ENCODE measurements at places on chromosomes 5 and 9.
A peak's percentile ranks its signal among the peaks of the same experiment; 100 is the strongest.

- no peak for DNase-seq
Measured at GRCh38 chr5:41815261-41815660, 55.0 kb downstream of the OXCT1 start.

DNA sequence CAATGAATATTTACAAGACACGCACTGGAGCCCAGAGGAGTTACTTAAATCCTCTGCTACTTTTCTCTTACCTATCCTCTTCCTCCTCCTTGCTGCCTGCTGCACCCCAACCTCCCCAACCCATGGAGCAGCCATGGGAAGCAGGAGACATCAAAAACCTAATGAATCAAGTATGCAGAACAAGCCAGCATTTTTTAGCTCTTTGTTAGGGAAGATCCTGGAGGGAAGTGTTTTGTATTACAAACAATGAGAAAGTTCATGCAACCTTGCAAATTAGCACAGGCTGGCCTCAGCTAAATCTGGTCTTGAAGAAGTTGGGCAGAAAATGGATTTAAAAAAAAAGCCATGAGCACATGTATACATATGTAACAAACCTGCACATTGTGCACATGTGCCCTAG, 498.8 kb downstream of the KIF4B start:
- no peak for DNase-seq

DNA sequence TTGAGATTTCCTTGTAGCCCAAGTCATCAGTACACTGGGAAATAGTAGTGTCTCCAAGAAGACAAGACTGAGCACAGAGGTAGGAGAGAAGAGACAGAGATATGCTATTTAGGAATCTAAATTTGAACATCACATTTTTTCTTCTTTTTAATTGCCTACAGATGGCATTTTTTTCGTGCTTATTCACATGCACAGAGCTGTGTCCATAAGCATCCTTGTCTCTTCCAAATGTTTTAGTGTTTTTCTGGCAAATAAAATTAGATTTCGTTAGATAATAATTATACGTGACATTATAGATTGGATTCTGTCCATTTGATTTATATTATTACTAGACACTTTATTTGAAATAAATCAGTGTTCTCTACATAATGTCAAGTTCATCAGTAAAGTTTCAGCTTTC, 80.9 kb downstream of the PRR16 start:
- no peak for DNase-seq

DNA sequence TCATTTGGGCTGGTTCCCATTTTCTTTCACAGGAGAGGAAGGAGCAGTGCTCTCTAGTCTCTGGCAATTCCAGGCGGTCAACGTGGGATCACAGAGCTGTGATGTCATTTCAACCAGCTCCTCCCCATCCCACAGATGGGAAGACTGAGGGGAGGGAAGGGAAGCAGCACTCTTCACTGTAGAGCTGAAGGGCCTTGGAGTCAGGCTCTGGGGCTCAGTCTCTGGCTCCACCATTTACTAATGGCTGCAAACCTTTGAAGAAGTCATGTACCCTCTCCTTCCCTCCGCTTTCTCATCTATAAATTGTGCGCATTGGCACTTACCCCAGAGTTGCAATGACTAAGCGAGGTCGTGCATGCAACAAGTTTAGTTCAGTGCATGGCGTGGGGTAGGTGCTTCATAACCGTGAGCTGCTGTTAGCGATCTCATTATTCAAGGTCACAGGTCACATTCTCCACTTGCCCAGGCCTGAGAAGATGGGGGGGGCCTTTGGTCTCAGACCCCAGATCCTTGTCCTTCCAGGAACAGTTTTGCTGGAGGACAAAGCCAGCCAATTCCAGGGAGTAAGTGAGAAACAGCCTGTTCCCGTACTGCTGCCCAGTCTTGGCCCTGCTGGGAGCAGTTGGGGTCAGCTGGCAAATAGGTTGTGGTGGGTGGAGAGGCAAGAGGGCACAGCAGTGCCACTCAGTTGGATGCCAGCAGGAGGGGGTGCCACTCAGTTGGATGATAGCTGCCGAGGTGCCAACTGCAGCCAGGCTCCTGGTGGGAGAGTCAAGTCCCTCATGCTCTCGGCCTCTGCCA, 136.7 kb downstream of the RGS3 start:
- DNase-seq = no peak

DNA sequence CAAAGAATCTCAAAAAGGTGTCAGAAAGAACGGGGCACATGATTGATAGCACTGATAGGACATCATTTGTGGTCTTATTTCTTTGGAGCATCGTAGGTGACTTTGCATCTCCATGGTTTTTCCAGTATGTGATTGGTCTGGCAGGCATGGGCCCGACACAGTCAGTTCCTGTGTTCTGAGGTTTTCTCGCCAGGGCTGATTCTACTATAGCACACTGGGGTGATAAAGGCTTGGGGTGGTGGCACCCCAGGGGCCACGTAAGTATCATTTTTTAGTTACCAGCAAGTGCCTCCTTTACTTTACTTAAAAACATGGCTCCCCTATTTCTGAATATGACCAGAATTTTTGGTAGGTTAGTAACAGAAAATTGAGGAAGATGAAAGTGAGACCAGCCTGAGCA, 202.7 kb downstream of the RFK start:
- no peak for DNase-seq

- no peak for DNase-seq
Measured at GRCh38 chr9:37679649-37680402, 29.1 kb downstream of the FRMPD1 start.

DNA sequence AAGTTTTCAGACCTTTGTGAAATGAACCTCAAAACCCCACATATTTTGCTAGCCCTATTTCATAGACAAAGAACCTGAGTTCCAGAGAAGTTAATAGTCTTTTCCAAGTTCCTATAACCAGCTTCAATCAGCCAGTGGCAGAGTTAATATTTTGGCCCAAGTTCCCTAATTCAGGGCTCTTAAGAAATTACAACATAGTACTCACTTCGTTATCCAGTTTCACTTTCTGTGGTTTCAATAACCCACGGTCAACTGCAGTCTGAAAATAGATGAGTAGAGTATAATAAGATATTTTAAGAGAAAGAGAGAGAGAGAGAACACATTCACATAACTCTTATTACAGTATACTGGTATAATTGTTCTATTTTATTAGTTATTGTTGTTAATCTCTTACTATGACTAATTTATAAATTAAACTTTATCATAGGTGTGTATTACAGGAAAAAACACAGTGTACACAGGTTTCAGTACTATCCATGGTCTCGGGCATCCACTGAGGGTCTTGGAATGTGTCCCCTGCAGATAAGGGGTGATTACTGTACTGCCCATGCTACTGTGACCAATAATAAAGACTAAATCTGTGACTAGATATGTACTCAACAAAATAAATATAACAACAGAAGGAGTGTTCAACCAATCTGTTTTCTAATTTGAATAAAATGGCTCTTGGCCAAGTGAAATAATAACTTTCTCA, 9.3 kb upstream of the MYOT start:
- no peak for DNase-seq

DNA sequence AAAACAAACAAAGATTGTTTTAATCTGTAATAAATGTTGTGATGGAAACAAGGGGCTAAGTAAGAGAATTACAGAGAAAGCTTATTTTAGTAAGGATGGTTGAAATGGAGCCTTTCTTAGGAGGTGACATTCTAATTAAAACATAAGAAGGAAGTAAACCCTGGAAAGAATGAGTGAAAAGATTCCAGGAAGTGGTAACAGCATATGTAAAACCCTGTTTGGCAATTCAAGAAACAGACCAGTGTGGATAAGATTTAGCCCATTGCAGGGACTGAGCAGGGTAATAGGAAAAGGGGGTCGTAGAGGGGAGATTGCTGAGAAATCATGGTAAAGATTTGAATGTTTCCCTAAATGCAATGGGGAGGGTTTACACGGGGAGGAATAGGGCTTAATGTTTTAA, 21.6 kb upstream of the PIP5K1B start:
- DNase-seq = no peak

- no peak for DNase-seq
Measured at GRCh38 chr9:2087500-2088313, 72.6 kb downstream of the SMARCA2 start.

DNA sequence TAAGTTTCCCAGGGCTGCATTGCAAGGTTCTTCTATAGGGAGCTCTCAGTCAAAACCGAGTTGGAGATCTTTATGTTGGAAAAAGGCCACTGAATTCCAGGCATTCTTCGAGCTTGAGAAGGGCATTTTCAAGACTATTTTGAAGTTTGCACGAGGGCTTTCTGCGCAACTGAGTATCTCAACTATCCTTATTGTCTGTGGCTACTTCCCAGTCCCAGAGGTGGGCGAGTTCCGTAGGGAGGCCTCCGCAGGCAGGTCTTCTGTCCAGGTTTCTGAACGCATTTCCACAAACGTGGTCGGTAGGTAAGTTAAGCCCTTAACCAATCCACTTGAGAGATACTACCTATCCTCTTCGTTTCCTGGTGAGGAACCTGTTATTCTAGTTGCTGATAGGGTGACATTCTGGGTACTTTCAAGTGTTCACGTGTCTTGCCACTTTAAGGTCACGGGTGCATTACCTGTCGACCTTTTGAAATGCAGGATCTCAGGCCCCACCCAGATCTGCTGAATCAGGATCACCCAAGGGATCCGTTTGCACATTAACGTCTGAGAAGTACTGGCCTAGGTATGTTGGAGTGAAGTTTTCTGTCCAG, 51.4 kb upstream of the TJP2 start:
- DNase-seq = no peak

DNA sequence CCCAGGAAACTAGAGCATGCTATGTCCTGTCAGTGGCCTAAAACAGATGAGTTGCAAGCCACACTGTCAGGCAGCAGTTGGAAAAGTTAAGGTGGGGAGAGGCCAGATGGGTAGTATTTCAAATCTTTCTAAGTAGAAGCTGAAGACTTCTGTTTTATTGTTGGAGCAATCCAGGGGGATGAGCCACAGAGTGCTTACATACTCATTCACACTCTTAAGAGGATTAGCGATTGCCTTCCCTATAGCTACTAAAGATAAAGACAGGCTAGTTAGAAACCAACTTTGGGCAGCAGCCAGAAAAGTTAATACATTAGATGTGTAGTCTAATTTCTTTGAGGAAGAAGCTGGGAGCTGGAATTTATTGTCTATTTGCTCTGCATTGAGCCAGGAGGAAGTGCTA, 61.7 kb upstream of the ELAVL2 start:
- no peak for DNase-seq

DNA sequence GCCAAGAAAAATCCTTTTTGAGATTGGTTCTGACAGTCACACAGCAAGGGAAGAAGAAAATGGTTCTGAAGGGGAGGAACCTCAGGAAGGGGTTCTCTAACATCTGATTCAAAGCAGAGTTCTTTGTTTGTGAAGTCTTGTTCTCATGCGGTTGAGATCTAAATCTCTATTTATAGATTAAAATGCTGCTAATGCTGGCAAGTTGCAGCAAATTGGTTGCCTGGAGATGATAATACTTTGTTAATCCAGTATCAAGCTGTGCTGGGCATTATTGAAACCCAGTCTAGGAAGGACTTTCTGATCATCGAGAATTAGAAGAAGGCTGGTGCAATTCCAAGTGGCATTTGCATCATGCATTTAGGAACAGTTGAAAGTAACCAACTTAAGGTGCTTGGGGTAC, 34.0 kb upstream of the SLC28A3 start:
- no peak for DNase-seq

DNA sequence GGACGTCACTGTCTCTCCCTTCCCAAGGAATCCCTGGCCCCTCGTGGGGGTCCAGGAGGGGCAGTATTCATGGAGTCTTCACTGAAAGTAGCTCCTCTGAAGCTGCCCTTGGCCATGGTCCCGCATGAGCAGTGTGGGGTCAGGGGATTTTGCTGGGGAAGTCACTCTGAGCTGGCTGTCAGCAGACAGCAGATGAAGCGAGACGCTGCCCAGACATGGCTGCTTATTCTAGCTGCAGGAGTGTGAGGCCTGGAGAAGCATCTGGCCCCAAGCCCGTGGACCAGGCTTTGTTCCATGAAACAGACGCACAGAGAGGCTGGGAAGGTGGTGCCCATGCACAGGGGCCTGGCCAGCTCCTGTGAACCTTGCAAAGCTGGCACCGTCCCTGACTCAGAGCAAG, 21.5 kb upstream of the ASS1 start:
- DNase-seq = peak; percentile 67

GRCh38 chr9:79213417-79214125, 358.2 kb upstream of the TLE4 start:
- DNase-seq = no peak

DNA sequence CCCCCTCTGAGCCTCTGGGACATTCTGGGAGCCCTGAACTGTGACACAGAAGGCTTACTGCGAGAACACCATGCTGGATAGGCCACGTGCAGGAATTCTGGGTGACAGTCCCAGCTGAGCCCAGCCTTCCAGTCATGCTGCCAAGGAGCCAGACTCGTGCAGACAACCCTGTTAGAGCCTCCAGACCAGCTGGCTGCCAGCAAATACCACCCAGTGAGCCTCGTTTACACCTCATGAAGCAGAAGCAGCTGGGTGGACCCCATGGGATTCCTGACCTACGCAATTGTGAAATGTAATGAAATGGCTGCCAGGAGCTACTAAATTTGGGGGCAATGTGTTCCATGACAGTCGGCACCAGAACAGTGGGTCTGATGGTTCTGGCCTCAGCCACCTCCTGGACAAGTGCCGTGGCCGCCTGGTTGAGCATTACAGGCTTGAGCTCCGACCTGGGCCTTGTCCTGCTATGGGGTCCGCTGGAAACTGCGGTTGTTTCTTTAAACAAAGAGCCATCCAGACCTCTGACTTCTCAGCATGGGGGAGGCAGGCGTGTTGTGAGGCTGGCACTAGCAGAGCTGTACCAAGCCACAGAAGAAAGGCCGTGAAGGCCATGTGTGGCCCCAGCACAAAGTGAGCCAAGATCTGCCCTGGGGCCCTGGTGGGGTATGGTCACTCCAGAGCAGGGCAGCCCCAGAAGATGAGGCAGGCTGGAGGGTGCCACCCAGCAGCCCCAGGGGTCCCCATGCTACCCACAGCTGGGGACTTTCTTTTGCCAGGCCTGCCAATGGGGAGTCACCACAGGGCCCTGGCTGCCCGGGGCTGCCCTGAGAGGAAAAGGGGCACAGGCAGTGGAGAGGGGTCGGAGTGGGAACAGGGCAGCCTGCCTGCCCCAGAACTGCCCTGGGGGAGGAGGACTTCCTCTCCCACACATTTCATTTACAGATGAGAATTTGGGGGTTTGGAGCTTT, 19.3 kb upstream of the RXRA start:
- DNase-seq = no peak

GRCh38 chr5:171770153-171770552, 15.5 kb upstream of the SMIM23 start:
- no peak for DNase-seq

- DNase-seq = no peak
Measured at GRCh38 chr9:19598722-19599121, 189.9 kb downstream of the ACER2 start.

DNA sequence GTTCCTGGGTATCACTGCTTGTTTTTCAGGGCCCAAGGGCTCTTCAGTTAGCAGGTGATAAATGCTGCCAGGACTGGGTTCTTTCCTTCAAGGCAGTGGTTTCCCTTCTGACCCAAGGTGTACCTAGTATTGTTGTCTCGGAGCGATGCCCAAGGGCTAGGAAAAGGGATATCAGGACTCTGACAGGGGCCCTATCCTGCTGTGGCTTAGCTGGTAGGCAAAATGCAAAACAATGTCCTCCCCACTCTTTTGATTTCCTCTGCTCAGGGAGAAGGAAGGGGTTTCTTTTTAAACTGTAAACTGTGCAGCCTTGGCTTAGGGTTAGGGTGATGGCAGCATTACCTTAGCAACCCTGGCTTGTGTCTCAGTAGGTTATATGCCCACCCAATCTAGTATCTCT, 508.8 kb upstream of the CTNND2 start:
- no peak for DNase-seq

Measured in cerebellar nuclear complex (tissue), 1 donor.